ENCODE measurements at places on chromosomes 11 and 22. TPM values are rescaled to one million over a fixed set of nuclear protein-coding genes. Genes with fewer than 3 reads are reported as not detected.

Gene OR52I1
- not detected for total RNA-seq

Gene SMC1B
- total RNA-seq, result not detected

Gene EHF
- not detected for total RNA-seq

Gene OR56A4
- total RNA-seq, result not detected

Gene SYT12
- total RNA-seq, result 6.0 TPM

Gene IPO7
- total RNA-seq, result 197 TPM

Gene CLP1
- total RNA-seq, result 14.3 TPM

Gene CNIH2
- total RNA-seq, result 94.8 TPM

Gene SERHL2
- 4.4 TPM for total RNA-seq

Gene RNH1
- 45.7 TPM for total RNA-seq

Gene HEPN1
- not detected for total RNA-seq

Gene POTEH
- not detected for total RNA-seq

Gene NAALADL1
- 4.2 TPM for total RNA-seq

Gene GPR83
- total RNA-seq, result 4.4 TPM

Gene LRRC32
- 2.1 TPM for total RNA-seq

Gene OR2AG1
- total RNA-seq, result not detected

Gene IL10RA
- 3.7 TPM for total RNA-seq

Gene APOA1
- total RNA-seq, result 1.4 TPM

Gene POU2F3
- total RNA-seq, result 0.23 TPM

Gene APOL4
- total RNA-seq, result 14.3 TPM

Gene LARGE2
- total RNA-seq, result 0.23 TPM

Gene CCDC87
- 1.2 TPM for total RNA-seq

Gene GLB1L2
- total RNA-seq, result 3.2 TPM

Gene MMP27
- not detected for total RNA-seq

Gene HBE1
- total RNA-seq, result 13.8 TPM

Gene PC
- total RNA-seq, result 15.7 TPM

Gene PANX2
- 4.8 TPM for total RNA-seq

Gene NRIP3
- total RNA-seq, result 49.1 TPM

Gene OR52H1
- 0.69 TPM for total RNA-seq

Gene TP53I11
- total RNA-seq, result 13.8 TPM

Gene OLFML1
- total RNA-seq, result 1.2 TPM

Gene BIRC3
- 4.4 TPM for total RNA-seq

Gene PGA4
- 0.23 TPM for total RNA-seq

Gene OR51B5
- total RNA-seq, result 0.46 TPM

Gene SCN4B
- total RNA-seq, result 14.5 TPM

Gene C11orf42
- total RNA-seq, result not detected

Gene GGTLC2
- total RNA-seq, result not detected

Gene RAB38
- 1.8 TPM for total RNA-seq

Gene CYP2D6
- 4.2 TPM for total RNA-seq

Gene SERPING1
- total RNA-seq, result 9.5 TPM

Gene C11orf68
- 15.2 TPM for total RNA-seq

Gene CENATAC
- 38.5 TPM for total RNA-seq

Gene ARHGEF17
- total RNA-seq, result 38.3 TPM

Gene OR4C6
- not detected for total RNA-seq
